ENCODE measurements at places on chromosomes 11 and 22.

GRCh38 chr11:121648306-121648705, 195.5 kb upstream of the SORL1-AS1 start:
- no peak for DNase-seq

GRCh38 chr22:44231233-44231632, 50.5 kb downstream of the PARVG start:
- no peak for DNase-seq

DNA sequence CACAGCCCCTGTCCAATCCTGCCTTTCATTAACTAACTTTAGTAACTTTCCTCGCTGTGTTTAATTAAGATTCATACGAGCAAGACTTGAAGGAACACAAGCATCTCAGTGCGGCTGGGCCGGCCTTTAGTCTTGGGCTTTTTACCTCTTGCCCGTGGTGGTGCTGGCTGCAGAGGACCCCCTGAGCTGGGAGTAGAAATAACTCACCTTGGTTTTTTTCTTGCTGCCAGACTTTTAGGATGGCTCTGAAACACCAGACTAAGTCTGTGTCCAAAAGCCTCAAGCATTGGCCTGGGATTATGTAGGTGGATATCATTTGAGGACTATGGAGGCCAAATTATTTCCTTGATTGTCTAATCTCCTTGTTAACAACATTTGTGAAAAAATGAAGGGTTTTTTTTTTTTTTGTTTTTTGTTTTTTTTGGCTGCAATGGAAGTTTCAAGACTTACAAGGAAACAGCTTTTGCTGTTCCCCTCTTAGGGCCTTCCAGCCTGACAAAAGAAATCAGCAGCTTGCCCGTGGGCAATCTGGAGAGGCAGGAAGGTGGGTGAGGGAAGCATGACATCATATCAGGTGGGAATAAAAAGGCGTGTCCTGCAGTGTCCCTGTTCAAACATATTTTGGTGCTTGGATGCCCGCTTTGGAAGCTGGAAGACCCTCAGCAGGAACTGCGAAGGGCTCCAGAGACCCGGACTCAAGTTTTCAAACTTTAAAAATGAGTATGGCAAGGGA, 44.0 kb downstream of the SMIM38 start:
- no peak for DNase-seq

- DNase-seq, result no peak
Measured at GRCh38 chr11:119338965-119339588, 1.6 kb downstream of the C1QTNF5 start.

GRCh38 chr22:19862619-19863246, 8.1 kb upstream of the GNB1L start:
- no peak for DNase-seq

- no peak for DNase-seq
Measured at GRCh38 chr11:133204158-133204557, 328.1 kb downstream of the OPCML start.

GRCh38 chr11:92846491-92847125, 122.8 kb upstream of the MTNR1B start:
- no peak for DNase-seq

DNA sequence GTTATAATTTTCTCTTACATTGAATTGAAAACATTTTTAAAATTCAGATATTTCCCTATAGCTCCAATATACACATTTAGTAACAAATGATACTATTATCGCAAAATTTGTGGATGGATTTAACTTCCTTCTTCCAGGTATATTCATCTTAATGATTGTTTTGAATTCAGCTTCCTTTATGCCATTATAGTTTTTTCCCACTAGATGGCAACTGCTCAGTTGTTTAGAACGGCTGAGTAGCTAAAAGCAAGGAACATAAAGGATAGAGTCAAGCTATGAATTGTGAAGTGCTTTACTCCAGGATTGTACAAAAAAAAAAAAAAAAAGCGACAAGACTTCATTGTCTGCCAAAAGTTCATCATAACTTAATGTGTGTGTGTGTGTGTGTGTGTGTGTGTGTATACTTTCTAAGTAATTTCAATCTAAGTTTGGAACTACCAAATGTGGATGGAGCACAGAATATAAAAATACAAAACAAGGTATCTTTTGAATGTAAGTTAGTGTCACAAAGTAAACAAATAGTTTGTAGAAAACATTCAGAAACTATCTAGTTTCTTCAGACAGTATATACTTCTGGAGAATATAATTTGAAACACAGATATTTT, 846.4 kb downstream of the DLG2 start:
- DNase-seq, result no peak

GRCh38 chr11:19268909-19269308, 28.2 kb upstream of the E2F8 start:
- no peak for DNase-seq

GRCh38 chr22:38267086-38267485, 5.7 kb downstream of the TMEM184B start:
- no peak for DNase-seq

DNA sequence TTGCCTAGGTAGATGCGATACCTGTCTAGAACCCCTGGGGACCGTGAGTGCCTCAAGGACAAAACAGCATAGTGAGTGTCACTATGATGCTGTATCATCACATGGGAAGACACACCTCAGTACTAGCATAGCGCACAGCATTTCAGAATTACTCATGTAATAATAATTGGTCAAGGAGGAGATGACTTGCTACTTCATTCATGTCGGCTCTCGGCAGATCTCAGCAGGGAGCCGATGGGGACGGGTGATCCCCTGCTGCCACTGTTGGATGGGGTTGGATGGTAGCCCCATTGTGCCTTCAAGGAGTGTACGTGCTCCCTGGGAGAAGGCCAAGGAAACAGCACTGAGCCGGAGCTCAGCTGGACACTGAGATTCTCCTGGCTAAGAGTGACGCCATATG, 186.9 kb downstream of the EFCAB6 start:
- DNase-seq, result no peak

GRCh38 chr11:126669416-126669815, 313.9 kb downstream of the ST3GAL4 start:
- DNase-seq, result no peak
